ENCODE measurements at places on chromosomes 12 and 14.
A peak's percentile ranks its signal among the peaks of the same experiment; 100 is the strongest.

- DNase-seq, result no peak
Observed at GRCh38 chr14:72876710-72877063, 17.2 kb downstream of the DPF3 start.

GRCh38 chr14:52619687-52620086 lies 67.1 kb downstream of the GPR137C start:
- DNase-seq, result no peak

- DNase-seq, result no peak
Observed at GRCh38 chr12:56763753-56764657, 881 bp downstream of the HSD17B6 start.

- no peak for DNase-seq
Observed at GRCh38 chr12:45186762-45187161, 29.1 kb upstream of the ANO6 start.

- DNase-seq, result no peak
Observed at GRCh38 chr14:65336191-65336591, 76.3 kb upstream of the FUT8 start.

- DNase-seq, result no peak
Observed at GRCh38 chr14:77175843-77176242, 5.8 kb upstream of the TMEM63C start.

DNA sequence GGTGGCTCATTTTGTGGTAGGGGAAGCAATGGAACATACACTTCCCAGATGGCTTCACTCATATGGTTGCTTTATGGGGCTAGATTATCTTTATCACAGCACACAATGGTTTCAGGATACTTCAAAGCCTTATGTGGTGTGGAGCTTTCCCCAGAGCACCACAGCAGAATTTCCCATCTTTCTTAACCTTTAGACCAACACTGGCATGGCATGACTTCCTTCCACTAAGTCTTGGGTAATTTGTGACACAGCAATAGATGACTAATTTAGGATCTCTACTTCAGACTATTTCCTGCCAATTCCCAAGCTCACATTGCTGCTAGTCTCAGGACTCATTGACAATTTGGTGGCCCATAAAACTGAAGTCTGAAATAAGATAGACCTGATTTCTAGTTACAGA lies 36.9 kb upstream of the DCN start:
- no peak for DNase-seq

GRCh38 chr14:85024931-85025330 lies 505.0 kb upstream of the FLRT2 start:
- DNase-seq, result no peak

DNA sequence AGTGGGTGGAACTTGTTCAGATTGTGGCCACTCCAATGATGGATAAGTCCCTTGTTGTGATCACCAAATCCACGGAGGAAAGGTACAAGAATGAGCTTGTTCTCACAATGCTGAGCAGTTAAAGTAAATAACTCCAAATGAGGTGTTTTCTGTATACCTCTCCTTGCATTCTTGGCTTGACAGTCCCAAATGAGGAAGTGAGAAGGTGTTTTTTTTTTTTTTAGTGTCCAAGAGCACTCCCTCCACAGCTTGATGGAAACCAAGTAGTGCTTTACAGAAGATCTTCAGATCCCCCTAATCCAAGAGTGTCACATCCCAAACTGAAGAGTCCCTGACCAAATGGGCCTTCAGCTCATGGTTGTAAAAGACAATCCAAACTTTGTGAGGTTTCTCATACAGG lies 153.6 kb downstream of the ATP23 start:
- DNase-seq, result no peak

GRCh38 chr12:111757361-111758119 lies 9.2 kb upstream of the ALDH2 start:
- peak; percentile 56 for DNase-seq

DNA sequence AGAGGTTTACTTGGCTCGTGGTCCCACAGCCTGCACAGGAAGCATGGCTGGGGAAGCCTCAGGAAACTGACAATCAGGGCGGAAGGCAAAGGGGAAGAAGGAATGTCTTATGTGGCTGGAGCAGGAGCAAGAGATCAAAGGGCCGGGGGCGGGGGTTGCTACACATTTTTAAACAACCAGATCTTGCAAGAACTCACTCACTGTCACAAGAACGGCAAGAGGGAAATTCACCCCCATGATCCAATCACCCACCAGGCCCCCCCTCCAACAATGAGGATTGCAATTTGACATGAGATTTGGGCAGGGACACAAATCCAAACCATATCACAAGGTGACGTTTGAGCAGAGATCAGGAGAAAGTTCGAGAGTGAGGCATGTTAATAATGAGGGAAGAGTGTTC lies 163.7 kb upstream of the RPH3A start:
- no peak for DNase-seq

GRCh38 chr12:72037006-72037795 lies 98.6 kb downstream of the TPH2 start:
- no peak for DNase-seq

GRCh38 chr12:93825501-93825888 lies 148.3 kb downstream of the CRADD start:
- no peak for DNase-seq

DNA sequence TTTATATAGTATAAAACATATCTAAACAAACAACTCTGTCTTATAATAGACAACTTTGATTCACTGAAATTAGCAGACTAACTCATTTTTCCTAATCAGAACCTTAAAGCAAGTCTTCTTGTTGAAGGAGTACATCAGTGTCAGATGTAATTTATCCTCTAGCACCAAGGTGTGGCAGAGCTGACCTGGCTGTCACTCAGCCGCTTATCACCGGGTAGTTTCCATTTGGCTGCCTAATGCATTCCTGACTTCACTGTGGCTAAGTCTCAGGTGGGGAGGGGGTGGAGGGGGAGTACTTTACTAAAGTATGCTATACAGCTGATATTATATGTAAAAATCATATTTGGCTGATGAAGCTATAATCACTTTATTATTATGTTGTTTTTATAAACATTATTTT lies 339.9 kb upstream of the RGS6 start:
- no peak for DNase-seq

DNA sequence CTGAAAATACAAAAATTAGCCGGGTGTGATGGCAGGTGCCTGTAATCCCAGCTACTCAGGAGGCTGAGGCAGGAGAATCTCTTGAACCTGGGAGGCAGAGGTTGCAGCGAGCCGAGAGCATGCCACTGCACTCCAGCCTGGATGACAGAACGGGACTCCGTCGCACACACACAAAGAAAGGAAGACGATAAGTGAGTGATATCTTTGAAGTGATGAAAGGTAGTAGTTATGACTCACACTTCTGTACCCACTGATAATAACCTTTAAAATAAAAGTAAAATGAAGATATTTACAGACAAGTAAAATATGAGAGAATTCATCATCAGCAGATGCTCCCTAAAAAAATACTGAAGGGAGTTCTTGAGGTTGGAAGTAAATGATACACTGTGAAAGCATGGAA lies 171.3 kb upstream of the CRY1 start:
- no peak for DNase-seq

- DNase-seq, result no peak
Observed at GRCh38 chr14:34667007-34667406, 37.1 kb upstream of the SNX6 start.

GRCh38 chr12:57315681-57316080 lies 64.7 kb upstream of the STAC3 start:
- no peak for DNase-seq
